ENCODE measurements at places on chromosomes 1 and 21. TPM values are rescaled to one million over a fixed set of nuclear protein-coding genes. Genes with fewer than 3 reads are reported as not detected.
A peak's percentile ranks its signal among the peaks of the same experiment; 100 is the strongest.

The CD84 gene
- not detected for total RNA-seq

DNA sequence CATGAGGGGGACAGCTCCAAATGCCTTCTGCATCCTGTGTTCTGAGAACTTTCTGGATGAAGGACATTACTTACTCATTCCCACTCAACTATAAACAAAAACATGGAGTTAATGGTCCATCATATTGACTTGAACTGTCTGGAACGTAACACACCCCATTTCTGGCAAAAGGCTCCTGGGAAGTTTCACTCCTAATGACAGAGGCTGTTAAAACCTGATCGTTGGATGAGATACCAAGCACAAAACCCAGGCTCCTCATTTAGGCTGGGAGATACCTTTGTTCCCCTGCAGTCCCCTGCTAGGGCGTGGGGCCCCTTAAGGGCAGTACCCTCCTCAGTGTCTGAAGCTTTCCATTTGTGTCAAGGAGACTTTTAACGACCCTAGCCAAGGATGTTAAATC, 78.9 kb downstream of the RHOU start:
- H3K36me3 ChIP-seq: no peaks in the 10 kb centered on the region
- H3K4me3 ChIP-seq: no peak overlapping the region
- H3K27me3 ChIP-seq: no peaks in the 10 kb centered on the region

DNA sequence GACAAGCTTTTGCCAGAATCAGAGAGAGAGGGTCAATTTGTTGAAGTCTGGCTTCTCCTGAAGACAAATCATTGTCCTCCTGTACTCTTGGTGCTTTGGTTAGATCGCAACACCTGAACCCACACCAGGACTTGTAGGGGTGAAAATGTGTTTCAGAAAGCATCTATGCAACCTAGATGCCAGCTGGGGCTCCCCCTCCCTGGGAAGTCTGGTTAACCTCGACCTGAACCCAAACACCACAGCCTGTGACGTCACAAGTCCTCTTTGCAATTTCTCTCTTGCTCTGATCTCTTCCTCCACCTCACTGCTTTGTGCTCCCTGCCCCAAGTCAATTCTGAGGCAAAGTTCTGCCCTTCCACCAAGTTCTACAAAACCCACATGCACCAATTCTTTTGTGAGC, 42.8 kb upstream of the USP24 start:
- no peaks in the 10 kb centered on the region for H3K36me3 ChIP-seq
- H3K4me1 ChIP-seq: no peaks in the 10 kb centered on the region
- no peak overlapping the region for H3K4me3 ChIP-seq

DNA sequence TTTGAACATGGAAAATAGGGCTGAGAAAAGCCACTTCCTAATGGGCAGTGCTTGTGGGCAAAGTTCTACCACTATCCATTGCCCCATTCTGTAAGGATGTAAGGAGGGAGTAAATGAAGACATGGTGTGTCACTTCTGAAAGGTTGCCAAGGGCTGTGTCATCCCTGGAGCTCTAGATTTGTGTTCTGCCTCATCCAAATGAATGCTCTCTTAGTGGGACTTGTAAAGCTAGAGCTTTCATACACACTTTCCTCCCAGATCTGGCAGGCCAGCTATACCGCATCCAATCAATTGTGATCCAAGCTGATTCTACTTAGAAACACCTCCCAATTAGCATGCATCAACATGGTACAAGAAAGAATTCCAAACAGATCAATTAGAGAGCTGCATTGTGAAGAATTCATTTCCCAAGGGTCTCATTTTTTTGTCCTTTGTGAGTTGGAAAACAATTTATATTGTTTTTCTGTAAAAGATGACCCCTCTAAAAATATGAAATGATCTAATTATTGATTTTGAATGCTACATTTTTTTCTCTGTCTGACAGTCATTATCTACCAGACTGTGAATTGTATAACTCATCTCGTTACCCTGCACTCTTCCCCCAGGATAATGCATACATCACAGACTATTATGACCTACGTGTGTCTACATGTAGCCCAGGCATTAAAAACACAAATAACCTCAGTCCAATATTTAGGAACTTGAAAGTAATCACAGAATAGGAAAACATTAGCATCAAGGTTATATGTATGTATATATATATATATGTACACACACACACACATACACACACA, 117.1 kb upstream of the DUSP10 start:
- H3K36me3 ChIP-seq: no peaks in the 10 kb centered on the region
- no peak overlapping the region for H3K4me3 ChIP-seq
- no peaks in the 10 kb centered on the region for H3K27me3 ChIP-seq
- DNase-seq: no peak
- H3K4me1 ChIP-seq: no peaks in the 10 kb centered on the region

- no peaks in the 10 kb centered on the region for H3K27me3 ChIP-seq
- DNase-seq: no peak
- H3K36me3 ChIP-seq: no peaks in the 10 kb centered on the region
Observed at GRCh38 chr1:214220891-214221290, 60.1 kb upstream of the SMYD2 start.

DNA sequence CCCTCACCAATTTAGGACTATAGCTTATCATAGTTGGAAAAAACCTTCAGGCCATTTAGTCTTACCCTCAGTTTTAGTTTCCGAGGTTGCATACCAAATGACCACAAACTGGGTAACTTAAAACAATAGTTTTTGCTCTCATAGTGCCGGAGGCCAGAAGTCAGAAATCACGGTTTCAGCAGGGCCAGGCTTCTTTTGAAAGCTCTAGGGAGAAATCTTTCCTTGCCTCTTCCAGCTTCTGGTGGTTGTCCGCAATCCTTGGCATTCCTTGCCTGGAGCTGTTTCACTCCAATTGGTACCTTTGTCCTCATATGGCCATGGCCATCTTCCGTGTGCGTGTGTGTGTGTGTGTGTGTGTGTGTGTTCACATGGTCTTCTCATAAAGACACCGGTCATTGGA, 12.4 kb upstream of the PLXNA2 start:
- peaks cover 7% of the 10 kb centered on the region for H3K4me1 ChIP-seq
- DNase-seq: no peak
- no peak overlapping the region for H3K27ac ChIP-seq
- H3K4me3 ChIP-seq: no peak overlapping the region
- H3K27me3 ChIP-seq: peaks cover 1% of the 10 kb centered on the region

GRCh38 chr1:198467342-198467741, 73.1 kb downstream of the ATP6V1G3 start:
- no peaks in the 10 kb centered on the region for H3K36me3 ChIP-seq
- no peak for DNase-seq
- no peaks in the 10 kb centered on the region for H3K27me3 ChIP-seq
- H3K27ac ChIP-seq: no peak overlapping the region
- no peaks in the 10 kb centered on the region for H3K4me1 ChIP-seq
- H3K4me3 ChIP-seq: no peak overlapping the region

DNA sequence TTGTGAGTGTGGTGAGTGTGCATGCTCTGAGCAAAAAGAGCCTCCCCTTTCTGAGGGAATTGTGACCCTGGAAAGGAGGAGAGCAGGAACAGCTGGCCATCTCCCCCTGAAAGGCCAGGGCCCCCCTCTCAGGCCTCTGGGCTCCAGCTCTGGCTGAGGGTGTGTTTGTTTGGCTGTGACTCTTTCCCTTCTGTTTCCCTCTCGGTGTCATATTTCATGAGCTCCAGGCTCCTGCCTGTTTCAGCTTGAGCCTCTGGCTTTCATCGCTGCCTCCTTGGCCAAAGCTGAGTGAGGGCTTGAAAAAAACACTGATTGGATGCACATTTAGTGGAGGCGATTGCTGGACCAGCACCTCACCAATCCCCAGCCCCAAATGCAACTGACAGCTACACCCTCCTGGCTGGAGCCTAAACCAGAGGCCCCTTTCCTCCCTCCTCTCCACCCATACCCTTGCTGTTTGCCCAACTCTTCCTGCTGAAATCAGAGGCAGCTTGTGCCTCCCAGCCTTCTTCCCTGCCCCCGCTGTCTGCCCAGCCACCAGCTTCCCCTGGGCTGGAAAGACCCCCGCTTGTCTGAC, 64.1 kb downstream of the DDR2 start:
- H3K4me1 ChIP-seq: 0 out of 2 replicates have a peak, but pooled peaks cover 7% of the 10 kb centered on the region
- peak; percentile 35 for DNase-seq
- H3K27ac ChIP-seq: peak overlapping the region; percentile 83
- no peak overlapping the region for H3K4me3 ChIP-seq
- no peaks in the 10 kb centered on the region for H3K36me3 ChIP-seq
- no peaks in the 10 kb centered on the region for H3K27me3 ChIP-seq
